Effector CD4-positive, alpha-beta T cell (primary cell): ENCODE measurements at places on chromosomes 7 and 10.

DNA sequence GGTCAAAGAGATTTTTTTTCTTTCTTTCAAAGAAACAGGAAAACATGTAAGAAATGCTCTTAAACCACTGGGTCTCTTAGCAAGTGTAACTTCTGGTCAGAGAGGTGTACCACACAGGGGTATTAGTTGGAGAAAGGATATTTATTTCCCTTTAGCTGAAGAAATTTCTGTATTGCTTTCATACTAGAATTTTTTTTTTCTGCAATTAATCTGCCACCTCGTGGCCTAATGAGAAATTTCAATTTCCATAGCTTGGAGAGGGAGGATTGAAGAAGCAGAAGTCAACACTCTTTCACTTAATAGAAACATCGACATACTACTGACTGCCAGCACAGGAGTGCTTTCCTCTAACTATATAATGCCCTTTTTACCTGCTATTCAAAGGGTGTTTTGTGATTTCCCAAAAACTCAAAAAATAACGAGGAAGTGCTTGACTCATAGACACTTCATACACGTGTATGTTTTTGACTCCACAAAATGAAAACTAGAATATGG, 177.6 kb upstream of the NAMPT start:
- no peak for DNase-seq

DNA sequence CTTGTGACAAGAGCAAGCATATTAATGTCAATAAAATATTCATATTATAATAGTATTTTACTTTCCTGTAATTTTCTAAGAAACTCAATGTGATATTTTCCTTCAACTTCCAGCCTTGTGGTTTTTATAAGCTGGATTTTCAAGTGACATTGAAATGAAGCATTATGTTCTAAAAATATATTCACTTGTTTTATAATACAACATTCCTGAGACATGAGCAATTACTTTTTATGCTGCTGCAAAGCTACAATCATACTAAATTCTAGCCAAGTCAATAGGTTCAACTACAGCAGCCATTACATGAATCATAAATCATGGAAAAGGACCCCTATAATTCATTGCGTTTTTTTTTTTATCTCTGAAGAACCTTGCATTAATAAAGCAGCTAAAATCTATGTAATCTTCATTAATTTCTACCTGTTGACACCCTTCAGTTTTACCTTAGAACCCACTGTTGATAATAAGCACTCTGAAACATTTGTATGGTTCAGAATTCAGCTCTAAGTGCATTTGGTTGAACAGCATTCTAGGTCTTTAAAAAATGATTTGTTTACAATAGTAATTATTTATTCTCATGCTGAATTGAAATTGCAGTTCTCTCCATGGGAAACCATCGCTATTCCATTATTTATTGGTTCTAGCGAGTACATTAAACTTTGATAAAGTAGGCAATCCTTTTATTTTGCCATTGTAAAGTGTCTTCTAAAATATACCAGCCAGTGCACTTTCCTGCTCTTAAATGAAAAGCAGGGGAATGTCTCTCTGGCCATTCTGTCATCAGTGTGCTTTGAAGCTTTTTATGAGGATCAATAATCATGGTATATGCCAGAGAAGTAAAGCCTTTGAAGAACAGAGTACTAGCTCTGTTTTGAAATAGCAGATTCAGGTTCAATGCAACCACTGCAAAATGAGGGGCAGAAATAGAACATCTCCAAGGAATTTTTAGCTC, 132.6 kb downstream of the GNAT3 start:
- DNase-seq, result no peak

DNA sequence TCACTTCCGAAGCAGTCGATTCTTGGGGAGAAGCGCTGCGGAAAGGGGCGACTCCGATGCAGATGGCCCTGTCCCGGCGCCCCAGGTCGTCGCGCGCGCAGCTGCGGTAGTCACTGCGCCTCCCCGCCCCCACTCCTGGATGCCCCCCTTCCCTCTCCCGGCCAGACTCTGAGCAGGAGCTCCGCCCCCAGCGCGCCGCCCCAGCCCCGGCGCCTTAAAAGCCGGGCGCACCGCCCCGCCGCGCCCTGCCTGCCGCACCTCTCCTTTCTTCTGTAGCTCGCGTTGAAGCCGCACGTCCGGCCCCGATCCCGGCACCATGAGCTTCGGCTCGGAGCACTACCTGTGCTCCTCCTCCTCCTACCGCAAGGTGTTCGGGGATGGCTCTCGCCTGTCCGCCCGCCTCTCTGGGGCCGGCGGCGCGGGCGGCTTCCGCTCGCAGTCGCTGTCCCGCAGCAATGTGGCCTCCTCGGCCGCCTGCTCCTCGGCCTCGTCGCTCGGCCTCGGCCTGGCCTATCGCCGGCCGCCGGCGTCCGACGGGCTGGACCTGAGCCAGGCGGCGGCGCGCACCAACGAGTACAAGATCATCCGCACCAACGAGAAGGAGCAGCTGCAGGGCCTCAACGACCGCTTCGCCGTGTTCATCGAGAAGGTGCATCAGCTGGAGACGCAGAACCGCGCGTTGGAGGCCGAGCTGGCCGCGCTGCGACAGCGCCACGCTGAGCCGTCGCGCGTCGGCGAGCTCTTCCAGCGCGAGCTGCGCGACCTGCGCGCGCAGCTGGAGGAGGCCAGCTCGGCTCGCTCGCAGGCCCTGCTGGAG, at the start of gene INA:
TSS of gene INA (plus strand) at position 243 of the 817 bp plus-strand sequence. CDS start at position 317, 74 bp downstream.
- no peak for DNase-seq

DNA sequence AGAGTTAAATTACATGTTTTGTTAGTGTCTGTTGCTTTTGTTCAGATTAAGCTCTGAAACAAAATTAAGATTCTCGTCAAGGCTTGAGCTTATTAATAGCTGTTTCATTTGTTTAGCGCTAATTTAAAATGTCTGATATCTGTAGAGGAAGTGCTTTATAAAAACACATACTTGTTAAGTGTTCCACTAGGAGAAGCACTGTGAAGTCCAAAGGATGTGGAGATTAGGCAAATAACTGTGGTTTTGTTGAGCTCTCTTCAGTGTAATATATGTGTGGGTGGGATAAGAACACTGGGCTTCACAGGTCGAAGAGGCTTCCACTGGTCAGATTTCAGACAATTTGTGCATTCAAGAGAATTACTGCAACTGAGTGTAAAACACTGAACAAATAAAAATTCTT, 242.0 kb downstream of the AUTS2 start:
- DNase-seq, result no peak

DNA sequence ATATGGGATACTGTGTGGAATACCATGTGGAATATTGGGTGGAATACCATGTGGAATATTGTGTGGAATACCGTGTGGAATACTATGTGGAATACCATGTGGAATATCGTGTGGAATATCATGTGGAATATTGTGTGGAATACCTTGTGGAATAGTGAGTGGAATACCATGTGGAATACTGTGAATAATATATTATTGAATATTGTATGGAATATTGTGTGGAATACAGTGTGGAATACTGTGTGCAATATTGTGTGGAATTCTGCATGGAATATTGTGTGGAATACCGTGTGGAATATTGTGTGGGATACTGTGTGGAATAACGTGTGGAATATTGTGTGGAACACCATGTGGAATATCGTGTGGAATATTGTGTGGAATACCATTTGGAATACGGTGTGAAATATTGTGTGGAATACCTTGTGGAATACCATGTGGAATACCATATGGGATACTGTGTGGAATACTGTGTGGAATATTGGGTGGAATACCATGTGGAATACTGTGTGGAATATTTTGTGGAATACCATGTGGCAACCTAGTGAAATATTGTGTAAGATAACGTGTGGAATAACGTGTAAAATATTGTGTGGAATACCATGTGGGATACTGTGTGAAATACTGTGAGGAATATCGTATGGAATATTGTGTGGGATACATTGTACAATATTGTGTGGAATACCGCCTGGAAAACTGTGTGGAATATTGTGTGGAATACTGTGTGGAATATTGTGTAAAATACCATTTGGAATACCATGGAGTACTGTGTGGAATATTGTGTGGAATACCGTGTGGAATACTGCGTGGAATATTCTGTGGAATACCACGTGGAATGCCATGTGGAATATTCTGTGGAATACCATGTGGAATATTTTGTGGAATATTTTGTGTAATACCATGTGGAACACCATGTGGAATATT, 133.9 kb upstream of the CHST15 start:
- DNase-seq, result no peak

DNA sequence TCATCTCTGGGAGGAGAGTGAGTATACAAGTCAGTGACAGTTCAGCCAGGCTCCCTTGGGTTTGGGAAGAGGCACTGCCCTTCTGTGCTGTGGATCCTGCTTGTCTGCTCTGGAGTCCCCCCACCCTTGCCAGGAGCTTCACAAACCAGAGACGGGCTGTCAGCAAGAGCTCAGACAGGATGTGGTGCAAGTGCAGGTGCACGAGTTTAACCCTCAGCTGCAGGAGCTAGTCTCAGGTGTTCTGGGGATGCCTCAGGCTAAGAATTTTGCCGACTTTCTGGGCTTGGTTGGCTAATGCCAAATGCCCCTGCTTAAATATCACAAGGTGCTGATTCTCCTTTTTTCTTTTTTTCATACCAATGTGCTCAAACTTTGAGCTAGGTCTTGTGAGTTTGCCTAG, 22.3 kb downstream of the ZNF783 start:
- peak; percentile 44 for DNase-seq

GRCh38 chr10:118820326-118821116, 65.8 kb upstream of the CACUL1 start:
- DNase-seq, result no peak

GRCh38 chr7:29329686-29330085, 135.1 kb downstream of the CHN2 start:
- DNase-seq, result no peak
